ENCODE measurements at places on chromosomes 2 and 18.

DNA sequence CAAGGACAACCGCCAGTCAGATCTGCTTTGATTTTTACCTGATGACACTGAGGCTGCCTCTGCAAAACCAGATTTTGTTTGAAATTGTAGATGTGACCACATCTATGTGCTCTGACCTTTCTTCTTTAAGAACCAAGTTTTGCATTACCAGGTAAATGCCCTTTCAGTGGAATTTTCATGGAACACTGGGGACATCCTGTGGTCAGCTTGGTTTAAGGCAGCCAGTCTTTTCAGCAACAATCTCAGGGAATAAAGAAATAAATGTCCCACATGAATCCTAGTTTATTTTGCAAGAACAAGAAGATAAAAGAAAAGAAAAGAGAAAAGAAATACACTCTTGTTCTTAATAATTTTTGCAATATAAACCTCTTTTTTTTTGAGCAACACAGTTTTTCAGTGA is 90.6 kb downstream of the POU3F3 start:
- DNase-seq: peak; percentile 43

DNA sequence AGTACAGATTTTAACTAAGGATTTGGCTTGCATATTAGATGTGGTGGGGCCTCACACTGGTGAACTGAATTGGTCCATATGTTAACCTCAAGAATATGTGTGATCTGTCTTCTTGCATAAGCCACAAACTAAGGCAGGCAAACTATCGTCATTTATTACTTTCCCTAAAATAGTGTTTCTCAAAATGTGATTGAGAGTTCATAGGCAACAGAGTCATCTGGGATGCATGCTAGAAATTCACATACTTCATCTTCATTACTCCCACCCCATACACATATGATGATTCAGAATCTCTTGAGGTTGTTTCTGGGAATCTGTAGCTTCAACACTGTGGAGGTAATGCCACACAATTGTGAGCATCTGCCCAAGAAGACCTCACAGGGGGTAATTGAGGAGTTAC is 822.8 kb upstream of the CDH2 start:
- DNase-seq: no peak

DNA sequence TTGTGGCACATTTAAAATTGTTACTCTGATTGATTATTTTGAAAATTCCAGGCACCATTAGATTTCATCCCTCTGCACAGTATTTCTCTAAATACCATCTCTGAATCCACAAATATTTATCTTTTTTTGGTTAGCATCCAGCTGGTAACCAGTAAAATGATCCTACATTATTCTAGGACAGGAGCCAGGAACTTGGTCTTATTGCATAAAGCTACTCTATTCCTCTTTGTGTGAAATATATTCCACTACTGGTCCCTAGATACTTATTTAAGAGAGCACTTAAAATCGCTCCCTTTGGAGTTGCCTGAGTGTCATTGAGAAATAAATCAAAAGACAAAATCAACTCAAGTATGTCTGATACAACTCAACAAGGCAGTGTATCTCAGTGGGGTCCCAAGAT is 7.4 kb upstream of the MBOAT2 start:
- no peak for DNase-seq

- peak; percentile 19 for DNase-seq
Observed at GRCh38 chr18:27735117-27735516, 441.8 kb downstream of the CDH2 start.
